Progenitor cell of endocrine pancreas (in vitro differentiated cells): ENCODE measurements at places on chromosomes 16 and 17. TPM values are rescaled to one million over a fixed set of nuclear protein-coding genes. Genes with fewer than 3 reads are reported as not detected.

GRCh38 chr16:88472637-88473205, 19.6 kb downstream of the ZFPM1 start:
- no peak for DNase-seq

Gene MT1H
- total RNA-seq: not detected in 2 replicates

GRCh38 chr17:60579090-60579489, 20.9 kb upstream of the PPM1D start:
- DNase-seq: no peak

DNA sequence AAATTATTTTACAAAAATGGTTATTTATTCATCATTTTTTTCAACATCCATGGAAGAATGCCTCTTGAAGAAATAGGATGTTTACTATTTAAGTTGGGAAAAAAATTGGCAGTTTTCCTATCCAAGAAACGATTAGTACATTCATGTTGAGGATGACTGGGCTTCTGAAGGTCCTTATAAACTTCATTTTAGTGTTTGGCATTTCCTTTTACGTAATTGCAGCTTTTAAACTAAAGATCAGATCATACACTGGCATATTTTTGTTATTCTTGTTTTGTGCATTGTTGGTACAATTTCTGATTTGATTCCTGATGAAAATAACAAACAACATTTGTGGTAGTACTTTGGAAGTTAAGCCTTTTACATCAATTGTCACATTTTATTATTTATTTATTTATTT, 11.5 kb downstream of the KCNJ16 start:
- no peak for DNase-seq

- DNase-seq: no peak
Observed at GRCh38 chr16:49596068-49596467, 222.5 kb downstream of the C16orf78 start.
